ENCODE measurements at places on chromosomes 2 and 18.

DNA sequence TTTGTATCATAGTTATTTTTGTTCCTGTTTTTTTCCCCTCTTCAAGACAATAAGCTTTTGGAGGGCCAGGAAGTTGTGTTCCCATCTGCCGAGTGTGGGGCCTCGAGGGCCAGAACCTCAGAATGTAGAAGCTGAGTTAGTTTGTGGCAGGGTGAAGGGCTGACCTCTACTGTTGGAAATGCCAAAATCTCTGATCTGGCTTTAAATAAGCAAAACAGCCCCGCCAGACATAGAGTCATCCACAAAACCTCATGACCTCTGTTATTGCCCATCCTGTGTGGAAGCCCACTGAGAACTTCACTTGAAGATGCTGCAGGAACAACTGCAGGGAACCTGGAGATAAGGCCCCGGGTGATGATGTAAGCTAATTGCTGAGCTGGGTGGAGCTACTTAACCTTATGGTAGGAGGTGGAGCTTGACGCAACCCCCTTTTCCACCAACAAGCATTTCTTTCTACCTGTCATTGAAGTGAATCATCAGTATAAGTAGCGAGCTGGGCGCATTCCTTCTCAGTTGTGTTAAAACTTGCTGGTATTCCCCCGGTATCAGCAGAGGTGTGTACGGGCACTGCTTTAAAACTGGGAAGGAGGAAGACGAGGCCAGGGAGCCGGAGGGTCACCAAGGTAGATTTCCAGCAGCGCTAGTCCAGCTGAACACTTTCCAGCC is 177.2 kb downstream of the NEDD4L start:
- no peak for DNase-seq

- DNase-seq, result peak; percentile 85
Measured at GRCh38 chr18:6414118-6414722, 491 bp downstream of the L3MBTL4 start.

GRCh38 chr2:9984871-9985480 is 33.5 kb downstream of the GRHL1 start:
- DNase-seq, result no peak

DNA sequence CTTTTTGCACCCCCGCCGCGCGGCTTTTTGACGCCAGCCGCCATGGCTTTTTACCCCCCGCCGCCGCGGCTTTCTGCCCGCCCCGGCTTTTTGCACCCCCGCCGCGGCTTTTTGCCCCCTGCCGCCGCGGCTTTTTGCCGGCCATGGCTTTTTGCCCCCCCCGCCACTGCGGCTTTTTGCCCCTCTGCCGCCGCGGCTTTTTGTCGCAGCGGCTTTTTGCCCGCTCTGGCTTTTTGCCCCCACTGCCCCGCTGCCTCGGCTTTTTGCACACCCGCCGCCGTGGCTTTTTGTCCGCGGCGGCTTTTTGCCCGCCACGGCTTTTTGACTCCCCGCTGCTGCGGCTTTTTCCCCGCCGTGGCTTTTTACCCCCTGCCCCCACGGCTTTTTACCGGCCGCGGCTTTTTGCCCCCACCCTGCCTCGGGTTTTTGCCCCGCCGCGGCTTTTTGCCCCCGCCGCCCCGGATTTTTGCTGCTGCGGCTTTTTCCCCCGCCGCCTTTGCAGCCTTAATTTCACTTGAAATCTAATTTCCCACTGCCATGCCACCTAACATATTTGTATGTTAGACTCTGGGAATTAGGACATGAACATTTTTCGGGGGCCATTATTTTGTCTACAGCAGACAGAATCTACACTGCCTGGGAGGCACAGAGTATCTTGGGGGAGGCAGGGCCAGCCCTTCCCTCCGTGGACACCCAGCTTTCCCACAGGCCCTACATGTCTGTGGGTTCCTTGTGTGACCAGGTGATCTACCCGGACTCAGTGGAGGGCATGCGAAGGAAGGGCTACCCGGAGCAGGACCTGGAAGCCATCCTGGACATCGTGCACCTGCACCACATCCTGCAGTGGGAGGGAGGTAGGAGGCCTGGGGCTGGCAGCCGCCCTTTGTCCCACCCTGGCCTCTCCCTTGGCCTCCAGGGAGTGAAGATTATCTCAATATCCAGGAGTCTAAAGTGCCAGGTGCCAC is 3031.0 kb upstream of the TEKT4 start:
- DNase-seq, result no peak

DNA sequence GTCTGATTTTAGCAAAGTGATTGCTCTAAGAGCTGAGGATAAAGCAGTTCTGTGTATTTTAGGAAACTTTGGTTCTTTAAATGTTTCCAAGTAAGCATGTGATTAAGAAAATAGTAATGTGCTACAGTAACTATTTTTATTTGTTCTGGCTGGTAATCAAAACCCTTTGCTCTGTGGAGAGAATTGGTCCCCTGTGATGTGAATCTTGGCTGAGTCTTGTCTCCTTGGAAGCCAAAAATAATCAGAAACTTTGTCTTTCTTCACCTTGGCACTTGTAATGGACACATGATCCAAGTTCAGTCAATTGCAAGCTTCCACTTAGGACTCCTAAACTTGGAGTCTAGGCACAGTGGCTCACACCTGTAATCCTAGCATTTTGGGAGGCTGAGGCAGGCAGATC is 422.7 kb upstream of the CDH20 start:
- DNase-seq, result no peak

GRCh38 chr2:165778653-165779451 is 15.2 kb downstream of the GALNT3 start:
- DNase-seq, result no peak

DNA sequence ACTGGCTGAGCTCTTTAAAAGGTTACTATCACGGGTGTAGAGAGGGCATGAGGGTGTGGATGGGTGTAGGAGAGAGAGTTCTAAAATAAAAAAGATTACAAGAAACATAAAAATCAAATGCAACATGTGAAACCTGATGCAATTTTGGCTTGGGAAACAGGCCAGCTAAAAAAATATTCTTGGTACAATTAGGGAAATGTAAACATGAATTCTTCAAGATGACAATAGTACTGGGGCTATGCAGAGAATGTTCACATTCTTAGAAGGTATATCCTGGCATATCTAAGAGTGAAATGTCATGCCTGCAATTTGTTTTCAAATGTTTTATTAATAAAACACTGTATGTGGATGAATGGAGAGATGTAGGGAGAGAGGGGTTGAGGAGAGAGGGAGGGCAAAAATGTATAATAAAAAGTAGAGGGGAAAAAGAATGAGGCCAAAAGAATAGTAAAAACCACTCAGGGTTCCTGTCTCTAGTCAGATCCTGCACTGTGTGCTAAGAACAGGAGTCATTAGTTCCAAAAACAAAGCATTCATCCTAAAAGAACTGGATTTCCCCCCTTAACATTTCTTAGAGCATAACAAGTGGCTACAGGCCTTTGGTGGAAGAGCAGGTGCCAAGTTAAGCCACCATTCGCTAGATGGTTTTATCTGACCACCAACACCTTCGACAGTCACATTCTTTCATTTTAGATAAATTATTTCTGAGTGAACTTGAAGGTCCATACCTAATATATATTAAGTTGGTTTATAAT is 77.3 kb downstream of the LPIN2 start:
- no peak for DNase-seq

GRCh38 chr2:38876407-38876806 is 631 bp downstream of the MORN2 start:
- no peak for DNase-seq

DNA sequence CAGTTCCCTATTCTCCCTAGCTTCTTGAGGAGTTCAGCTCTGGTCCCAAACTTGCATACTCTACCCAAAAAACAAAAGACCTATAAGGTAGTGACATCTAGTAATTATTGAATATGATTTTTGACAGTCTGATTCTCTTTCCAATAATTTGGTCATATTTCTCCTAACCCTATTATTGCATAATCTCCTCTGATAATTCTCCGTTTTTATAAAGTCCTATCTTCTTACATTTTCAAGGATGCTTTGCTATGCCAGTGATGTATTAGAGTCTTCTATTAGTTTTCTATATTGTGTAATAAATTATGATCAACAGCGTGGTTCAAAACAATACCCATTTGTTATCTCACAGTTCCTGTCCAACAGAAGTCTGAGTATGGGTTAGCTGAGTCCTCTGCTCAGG is 426.3 kb downstream of the BCL11A start:
- no peak for DNase-seq

- no peak for DNase-seq
Measured at GRCh38 chr2:129277585-129277981, 701.9 kb upstream of the RAB6C start.

DNA sequence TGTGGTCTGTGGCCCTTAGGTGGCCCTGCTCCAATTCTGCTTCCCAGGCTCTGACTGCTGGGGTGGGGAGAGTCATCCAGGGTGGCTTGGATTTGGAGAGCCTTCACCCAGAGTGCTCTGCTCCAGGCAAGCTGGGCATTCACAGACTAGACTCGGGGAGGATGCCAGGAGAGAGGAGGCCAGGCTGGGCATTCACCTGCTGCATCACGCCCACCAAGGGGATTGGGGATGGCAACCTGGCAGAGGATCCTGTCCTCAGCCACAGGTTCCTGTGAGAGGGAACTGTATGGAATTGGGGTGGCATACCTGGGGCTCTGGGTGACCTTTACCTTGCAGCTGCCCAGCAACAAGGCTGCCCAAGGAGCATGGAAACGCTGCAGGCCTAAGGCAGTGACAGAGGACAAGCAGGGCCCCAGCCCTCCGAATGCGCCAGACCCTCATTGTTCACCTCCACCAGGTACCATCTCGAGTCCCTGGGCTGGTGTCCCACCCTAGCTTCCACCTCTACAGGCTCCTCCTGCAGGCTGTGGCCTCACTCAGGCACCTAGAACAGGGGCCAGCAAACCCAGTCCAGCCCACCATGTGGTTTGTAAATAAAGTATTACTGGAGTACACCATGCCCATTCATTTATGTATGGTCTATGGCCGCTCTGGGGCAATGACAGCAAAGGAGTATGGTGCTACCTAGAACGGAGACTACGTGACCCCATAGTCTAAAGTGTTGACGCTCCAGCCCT is 255.3 kb upstream of the RAB6C start:
- DNase-seq, result no peak

- no peak for DNase-seq
Measured at GRCh38 chr18:78514910-78515670, 464.5 kb upstream of the SALL3 start.

DNA sequence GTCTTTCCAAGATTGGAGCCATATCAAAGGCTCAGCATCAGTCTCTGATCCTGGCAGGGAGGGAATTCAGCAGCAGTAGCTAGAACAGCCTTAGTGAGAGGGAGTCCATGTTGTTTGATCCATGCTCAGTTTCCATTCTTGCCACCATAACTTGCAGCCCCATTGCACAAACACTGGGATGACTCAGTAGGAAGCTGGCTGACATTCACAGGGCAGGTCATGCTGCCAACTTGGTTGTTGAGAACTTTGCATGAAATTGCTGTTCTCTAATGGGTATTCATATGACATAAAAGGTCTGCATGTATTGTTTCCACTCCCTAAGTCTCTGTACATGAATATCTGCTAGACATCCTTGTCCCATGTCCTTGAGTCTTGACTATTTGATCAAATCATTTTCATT is 29.9 kb upstream of the STAT4 start:
- DNase-seq, result no peak

DNA sequence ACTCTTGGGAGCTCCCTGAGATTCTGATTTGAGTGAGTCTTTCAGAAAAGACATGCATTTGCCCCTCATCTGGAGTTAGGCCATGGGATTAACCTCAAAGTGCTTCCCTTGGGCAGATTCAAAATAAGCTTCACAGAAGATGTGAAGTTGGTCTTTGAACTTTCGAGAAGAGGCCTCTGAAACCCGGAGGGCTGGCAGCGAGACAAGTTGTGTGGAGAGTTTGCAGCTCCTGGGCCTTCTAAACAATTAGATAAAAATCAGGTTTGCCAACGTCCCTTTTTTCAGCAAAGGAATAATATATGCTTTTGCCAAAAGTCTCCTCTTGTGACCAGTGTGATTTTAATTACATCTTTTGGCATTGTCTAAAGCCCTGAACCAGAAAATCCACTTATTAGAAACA is 489.7 kb downstream of the SOX11 start:
- no peak for DNase-seq

- no peak for DNase-seq
Measured at GRCh38 chr2:9144046-9144445, 62.6 kb upstream of the ASAP2 start.

GRCh38 chr2:166518634-166519390 is 24.8 kb upstream of the SCN7A start:
- DNase-seq, result no peak

DNA sequence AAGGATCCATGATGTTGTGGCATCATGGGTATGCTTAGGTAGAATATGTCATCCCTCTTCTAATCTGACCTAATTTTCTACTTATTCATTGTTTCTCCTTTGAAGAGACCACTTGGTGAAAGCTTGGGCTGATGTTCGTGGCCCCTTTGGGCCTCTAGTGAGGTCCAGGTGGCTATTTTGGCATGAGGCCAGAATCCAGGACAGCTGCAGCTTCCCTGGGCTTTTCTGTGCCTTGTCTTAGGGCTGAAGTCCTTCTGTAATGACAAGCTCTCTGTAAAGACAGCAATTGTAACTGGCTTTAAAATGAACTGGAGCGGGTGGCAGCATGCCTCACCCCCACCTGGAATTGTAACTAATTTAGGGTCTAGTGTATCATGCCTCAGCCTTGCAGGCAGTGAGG is 15.6 kb upstream of the MC2R start:
- no peak for DNase-seq

DNA sequence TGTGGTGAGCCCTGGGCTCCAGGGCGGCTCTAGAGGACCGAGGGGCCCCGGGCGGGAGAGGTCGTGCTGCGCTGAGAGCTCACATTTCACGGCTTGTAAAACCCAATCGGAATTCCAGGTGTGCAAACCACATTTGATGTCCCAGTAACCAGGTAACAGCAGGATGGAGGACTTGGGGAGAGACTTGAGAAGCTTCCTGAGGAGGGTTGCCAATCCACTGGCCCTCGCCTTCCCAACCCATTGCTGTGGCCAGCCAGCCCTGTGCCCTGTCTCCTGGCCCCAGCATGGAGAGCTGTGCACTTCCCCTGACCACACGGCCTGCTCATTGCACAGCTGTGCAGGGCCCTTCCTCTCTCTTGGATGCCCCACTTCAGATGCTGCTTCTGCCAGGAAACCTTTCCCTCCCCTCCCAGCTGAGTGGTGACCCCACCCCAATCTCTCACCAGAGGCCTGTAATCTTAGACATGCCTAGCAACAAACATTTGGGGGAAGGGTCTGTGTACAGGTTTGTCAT is 39.6 kb downstream of the ASB1 start:
- peak; percentile 37 for DNase-seq

All from right kidney (tissue), 9 donors.